ENCODE measurements at places on chromosomes 6 and 20.

- DNase-seq, result peak; percentile 86
These were observed 201.9 kb downstream of the PLCB4 start for GRCh38 chr20:9270831-9271230.

GRCh38 chr6:162409741-162410691, 317.6 kb downstream of the PRKN start:
- DNase-seq, result no peak

DNA sequence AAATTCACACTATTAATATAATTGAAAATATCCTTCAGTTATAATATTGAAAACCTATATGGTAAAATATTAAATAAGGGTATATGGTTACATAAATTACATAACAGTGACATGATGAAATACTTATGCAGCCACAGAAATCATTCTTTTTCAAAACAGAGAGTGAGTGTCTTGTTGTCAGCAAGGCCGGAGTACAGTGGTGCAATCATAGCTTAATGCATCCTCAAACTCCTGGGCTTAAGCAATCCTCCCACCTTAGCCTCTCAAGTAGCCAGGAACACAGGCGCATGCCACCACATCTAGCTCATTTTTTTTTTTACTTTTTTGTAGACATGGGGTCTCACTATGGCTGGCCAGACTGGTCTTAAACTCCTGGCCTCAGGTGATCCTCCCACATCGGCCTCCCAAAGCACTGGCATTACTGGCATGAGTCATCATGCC, 40.4 kb downstream of the FAM8A1 start:
- DNase-seq, result peak; percentile 40

GRCh38 chr20:37575884-37576283, 48.2 kb upstream of the BLCAP start:
- no peak for DNase-seq

GRCh38 chr6:24408719-24409410, 6.1 kb downstream of the MRS2 start:
- no peak for DNase-seq

- no peak for DNase-seq
These were observed 88.3 kb upstream of the HTR1E start for GRCh38 chr6:86848986-86849385.

DNA sequence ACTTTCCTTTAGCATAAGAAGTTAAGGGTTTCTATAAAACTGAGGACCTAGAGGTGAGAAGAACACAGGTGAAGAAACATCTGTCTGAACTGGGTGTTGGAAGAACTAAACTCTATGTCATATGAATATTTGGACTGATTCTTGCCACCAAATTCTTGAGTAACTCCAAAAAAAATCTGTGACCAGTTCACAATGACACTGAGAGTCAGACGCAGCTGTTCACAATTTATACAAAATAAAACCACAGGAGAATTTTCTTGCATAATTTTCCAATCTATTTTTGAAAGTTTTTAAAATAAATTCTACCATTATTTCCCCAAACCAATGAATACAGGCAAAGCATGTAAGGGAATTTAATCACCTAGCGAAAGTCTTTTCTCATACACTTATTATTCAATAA, 148.1 kb upstream of the TCF21 start:
- DNase-seq, result no peak

- peak; percentile 64 for DNase-seq
These were observed at the start of gene AKAP7 for GRCh38 chr6:131135244-131136020. Gene AKAP7, plus strand, starts transcription at chr6:131135467. Its CDS starts 297 bp downstream, at chr6:131135764.

DNA sequence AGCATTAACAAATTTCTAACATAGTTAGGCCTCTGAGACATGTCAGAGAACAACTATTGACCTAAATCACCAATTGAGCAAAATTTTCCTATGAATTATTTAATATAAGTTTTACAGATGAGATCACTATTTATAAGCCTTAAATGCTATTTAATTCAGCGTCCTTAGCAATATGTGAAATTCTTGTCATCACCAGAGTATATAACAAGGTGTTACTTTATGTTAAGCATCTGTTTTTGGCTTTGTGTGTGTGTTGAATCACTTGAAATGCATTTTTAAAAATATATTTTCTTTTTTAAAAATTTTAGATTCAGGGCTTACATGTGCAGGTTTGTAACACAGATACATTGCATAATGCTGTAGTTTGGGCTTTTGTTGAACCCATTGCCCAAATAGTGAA, 794.1 kb downstream of the EYS start:
- DNase-seq, result no peak

GRCh38 chr20:47352332-47353238, 3.9 kb downstream of the ZMYND8 start:
- DNase-seq, result no peak
